ENCODE measurements at places on chromosomes 11 and 22.

- DNase-seq = no peak
Observed at GRCh38 chr11:638631-639331, 1.7 kb downstream of the DRD4 start.

DNA sequence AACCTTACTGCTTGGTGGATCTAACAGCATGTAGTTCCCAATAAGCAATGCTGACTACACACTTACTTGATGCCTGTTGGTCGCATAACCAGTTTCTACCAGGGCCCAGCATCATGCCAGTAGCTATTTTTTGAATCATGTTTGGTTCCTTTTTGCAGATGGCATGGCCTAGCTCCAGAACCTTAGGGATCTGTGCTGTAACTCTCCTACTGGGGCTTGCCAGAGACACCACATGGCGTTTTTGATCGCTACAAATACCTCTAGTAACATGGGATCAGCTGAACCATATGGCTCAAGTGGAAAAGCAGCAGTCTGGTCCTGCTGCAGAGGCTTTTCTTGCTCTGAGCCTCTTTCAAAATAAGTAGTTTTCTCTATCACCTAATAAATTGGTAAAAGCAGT, 654.6 kb upstream of the API5 start:
- DNase-seq = no peak

DNA sequence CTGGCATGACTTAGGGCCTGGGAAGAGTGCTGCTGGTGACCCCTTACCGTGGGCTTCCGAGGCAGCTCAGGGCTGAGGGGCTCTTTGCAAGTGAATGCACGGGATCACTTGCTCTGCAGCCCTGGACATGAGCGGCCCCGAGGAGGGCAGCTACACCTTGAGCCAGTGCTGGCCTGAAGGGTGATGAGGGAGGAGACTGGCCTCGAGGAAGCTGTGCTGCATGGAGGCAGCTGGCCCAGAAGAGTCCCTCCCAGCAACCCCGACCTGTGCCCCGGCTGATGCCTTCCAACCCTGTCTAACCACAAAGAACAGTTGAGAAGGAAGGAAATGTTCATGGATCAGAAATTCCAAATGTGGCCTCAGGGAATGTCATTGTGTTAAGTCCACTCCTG, 45.2 kb downstream of the TBX1 start:
- DNase-seq = no peak

- DNase-seq = no peak
Observed at GRCh38 chr22:48275412-48275811, 1513.0 kb downstream of the TBC1D22A start.

DNA sequence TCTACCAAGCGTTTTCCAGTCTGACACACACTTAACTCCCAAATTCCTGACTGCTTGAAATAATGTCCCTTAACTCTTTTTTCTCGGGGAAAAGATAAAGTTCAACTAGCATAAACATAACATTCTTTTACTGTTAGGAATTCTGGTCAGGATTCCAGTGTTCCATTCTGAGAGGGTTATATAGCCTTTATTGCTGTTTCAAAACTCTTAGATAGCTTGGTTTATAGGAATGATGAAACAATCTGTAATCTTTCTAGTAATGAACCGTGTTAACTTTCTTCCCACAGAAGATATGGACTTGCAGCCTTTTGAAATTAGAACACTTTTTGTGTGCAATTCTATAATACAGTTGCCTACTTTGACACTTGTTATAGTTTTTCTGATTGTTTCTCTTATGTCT, 8.6 kb downstream of the REXO2 start:
- DNase-seq = no peak

- DNase-seq = no peak
Observed at GRCh38 chr22:44582016-44582415, 84.0 kb upstream of the RTL6 start.

GRCh38 chr22:24553597-24554312, 1.2 kb downstream of the GUCD1 start:
- DNase-seq = no peak

GRCh38 chr11:106917973-106918372, 100.3 kb downstream of the GUCY1A2 start:
- no peak for DNase-seq

DNA sequence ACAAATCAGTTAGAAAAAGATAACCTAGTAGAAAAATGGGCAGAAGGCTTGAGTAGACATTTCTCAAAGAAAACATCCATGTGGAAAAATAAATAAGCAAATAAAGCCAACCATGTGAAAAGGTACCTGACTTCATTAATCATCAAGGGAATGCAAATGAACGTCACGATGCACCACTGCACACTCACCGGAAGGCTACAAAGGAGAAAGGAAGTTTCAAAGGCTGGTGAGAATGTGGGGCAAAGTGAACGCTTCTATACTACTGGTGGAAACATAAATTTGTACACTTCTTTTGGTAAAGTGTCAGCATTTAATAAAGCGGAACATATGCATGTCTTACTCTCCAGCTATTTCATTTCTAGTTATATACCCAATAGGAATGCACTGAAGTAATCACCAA, 166.8 kb downstream of the CSNK2A3 start:
- no peak for DNase-seq

GRCh38 chr11:64569300-64569970, 21.6 kb upstream of the SLC22A12 start:
- no peak for DNase-seq

DNA sequence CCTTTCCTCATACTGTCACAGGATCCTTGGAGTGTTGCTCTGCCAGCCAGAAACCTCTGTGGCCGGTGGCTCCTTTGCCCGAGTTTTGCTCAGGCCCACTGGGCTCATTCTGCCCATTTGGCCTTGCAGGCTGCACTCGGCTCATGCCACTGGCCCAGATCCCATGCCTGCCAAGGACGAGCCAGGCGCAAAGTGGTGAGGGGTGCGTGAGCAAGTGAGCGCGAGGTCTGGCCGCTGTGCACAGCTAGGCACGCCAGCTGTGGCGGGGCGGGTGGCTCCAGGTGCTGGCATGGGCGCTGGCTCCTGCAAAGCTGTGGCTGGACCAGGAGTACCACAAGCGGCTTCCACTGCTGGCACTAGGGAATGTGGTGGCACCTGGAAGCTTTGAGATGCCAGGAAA, 2.8 kb upstream of the RNF141 start:
- DNase-seq = no peak

DNA sequence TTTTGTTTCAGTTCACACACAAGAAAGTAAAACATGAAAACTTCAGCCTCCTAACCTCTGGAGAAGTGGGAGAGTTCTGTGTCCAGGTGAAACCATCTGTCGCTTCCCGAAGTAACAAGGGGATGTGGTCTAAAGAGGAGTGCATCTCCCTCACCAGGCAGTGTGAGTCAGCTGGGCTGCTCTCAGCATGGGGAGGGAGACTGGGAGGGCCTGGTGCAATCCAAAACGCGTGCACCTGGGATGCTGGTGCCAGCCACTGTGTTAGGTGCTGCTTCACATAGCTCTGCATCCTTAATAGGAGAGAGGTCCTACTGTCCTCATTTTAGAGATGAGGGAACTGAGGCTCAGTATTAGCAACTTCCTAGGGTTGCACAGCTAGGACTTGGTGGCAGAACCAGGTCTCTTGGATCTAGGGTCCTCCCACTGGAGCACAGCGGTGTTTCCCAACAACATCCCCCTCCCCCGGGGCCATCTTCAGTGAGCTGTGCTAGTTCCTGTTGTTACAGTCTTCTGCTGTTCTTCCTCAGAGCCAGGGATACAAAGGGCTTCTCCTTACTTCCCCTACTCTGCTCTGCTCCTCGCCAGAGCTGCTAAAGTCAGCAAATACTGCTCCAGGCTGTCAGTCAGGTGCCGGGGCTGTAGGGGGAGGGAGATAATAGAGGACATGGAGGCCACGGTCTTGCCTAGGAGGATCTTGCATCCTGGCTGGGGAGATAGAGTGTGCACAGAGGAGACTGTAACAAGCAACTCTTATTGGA, 8.0 kb downstream of the IL10RA start:
- no peak for DNase-seq

DNA sequence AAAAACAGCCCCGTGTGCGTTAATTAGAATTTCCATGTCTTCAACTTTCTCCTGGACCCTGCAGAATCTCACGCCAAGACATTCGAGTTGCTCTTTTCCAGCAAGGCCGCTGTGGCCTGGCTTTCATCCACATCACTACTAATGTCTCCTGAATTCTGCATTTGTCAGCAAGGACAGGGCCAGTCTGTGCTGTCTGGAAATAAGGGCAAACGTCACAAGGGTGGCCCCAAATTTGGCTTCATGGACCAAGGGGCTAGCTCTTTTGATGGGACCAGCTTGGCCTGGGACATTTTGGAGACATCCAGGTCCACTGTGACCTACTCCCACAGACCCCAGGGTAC, 33.4 kb downstream of the KCNQ1OT1 start:
- DNase-seq = no peak

DNA sequence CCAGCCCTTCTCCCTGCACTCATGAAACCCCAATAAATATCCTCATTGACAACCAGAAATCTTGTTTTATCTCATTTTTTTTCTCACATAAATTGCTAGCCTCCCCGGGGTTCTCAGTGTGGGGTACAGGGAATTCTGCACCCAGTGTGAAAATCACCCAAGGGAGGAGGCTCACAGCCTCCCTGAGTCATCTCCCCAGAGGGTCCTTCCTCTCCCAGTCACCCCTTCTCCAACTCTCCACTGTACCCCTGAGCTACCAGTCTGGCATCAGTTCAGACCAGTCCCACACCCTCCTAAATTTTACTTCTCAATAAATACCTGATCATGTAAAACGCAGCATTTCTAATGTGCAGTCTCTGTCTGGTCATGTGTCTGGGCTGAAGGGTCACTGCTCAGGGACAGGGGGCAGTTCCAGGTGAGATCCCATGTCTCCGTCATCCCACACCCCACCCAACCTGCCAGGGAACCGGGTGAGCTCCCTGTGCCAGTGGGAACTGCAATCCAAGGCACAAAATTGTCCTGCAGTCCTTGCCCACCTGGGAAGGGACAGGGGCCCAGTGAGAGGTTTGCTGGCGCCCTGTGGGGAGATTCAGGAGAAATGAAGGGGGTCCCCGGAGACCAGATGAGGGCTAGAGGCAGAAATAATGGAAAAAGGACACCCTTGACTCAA, 8.3 kb downstream of the IGLL5 start:
- no peak for DNase-seq

All from stimulated activated CD4-positive, alpha-beta T cell treated with anti-CD3 and anti-CD28 coated beads, TNF-alpha, amount 100 ng/mL, for 1 hour (primary cell).